ENCODE measurements at places on chromosomes 16 and 17.

- DNase-seq: no peak
Measured at GRCh38 chr17:42518046-42518754, 17.8 kb upstream of the NAGLU start.

DNA sequence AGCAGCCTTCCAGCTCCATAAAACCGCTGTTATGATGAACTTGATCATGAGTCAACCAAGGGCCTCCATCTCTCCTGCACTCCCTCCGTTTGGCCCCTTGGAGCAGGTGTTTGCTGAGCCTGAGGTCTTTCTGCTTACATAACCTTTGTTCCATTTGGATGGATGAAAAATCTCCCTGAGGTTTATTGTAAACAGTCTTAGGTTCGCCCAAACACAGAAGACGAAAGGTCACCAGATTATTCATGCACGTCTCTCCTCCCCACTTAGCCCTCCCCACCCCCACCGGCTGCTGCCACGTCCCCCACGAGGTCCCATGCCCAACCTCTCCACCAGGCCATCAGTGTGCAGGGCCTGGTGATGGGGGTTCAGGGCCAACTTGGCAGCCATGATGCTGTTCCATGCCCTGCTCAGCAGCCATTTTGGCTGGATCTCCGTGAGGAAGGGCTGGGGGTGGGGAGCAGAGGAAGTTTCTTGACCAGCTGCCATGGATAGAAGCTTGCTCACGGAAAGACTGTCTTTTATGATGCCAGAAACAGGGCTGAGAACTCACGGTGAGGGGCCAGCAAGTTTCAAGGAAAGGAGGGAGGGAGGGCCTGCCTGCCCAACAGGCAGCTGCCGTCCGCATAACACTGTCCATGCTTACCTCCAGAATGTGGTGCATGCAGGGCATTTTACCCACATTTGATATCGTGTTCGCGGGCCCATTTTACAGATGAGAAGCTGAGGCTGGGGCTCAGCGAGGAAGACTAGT lies 47.8 kb upstream of the FOXF1 start:
- DNase-seq: no peak

DNA sequence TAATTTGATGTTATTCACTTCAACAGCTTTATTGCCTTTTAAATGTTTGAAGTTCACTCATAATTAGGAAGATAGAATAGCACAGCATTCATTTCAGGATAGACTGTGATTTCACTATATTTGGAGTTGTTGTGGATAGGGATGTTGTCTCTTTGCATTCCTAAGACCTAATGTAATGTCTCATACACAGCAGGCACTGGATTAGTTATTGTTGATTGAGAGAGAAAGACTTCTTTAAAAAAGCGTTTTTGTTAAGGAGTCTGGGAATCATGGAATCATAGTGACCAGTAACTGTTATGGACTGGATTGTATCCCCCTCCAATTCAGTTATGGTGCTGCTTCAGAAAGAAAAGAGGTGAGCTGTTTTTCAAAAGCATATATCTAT lies 122.0 kb downstream of the USP22 start:
- DNase-seq: no peak

DNA sequence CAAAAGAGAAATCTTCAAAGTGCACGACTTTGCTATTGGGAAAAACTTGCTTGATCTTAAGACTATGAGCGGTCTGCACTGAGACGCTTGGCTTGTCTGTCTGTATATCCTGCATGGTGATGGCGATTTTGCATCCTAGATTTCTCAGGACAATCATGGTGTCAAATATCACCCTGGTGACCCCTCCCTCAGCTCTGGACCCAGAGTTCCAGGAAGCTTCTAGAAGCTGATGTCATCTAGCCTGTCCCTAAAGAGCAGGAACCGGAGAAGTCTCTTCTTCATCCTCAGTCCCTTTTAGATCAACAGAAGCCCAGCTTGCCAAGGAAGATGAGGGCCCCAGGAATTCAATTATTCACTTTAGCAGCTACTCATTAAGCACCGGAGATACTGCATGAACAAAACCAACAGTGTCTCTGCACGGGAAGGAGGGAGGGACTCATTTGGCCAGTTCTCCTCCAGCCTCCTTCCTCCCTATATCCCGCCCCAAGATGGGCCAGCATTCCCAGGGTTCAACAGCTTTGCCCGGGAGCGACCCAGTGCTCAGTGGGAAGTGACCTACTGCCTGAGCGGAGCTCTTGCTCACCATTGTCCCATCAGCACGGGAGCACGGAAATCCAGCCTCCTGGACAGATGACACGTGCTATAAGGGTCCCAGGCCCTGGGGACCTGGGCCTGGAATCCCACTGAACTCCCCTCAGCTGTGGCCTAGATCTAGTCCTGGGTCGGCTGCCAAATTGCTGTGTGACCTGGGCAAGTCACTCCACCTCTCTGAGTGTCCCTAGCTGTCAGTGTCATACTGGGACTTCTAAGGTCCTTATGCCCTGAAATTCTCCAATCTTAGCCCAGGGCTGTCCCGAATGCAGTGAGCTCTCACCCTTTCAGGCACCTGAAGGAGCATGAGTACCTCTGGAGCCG lies 3.8 kb downstream of the EMP2 start:
- no peak for DNase-seq

DNA sequence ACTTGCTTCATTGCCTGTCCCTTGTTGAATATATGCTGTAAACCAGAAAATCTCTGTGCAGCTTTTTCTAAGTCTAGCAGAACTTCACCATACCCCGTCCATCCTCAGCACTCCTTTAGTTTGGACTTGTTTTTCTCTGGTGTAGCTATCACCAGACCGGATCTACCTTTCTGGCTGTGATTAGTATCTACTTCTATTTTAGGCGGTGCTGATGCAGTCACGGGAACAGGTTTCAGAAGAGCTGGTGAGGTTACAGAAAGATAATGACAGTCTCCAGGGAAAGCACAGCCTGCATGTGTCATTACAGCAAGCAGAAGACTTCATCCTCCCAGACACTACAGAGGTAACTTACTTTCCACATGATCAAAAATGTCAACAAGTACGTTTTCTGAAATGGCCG lies 46.4 kb downstream of the NUP88 start:
- DNase-seq: no peak

DNA sequence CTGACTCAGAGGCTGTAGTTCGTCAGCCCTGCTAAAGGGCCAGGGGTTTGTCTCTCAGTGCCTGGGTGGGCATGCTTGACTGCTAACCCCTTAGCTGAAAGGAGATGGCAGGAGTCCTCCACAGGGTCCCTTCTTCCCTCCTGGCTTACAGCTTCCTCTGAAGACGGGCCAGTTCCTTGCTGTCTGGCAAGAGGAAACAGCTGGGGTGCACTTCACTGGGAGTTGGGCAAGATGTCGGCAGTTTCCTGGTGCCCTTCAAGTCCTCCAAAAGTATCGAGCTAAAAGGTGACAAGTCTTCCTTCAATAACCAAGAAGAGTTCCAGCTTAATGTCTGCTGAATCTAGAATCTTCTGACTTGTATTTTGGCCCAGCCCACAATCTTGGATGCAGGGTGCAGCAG lies 23.4 kb downstream of the NUP85 start:
- no peak for DNase-seq

DNA sequence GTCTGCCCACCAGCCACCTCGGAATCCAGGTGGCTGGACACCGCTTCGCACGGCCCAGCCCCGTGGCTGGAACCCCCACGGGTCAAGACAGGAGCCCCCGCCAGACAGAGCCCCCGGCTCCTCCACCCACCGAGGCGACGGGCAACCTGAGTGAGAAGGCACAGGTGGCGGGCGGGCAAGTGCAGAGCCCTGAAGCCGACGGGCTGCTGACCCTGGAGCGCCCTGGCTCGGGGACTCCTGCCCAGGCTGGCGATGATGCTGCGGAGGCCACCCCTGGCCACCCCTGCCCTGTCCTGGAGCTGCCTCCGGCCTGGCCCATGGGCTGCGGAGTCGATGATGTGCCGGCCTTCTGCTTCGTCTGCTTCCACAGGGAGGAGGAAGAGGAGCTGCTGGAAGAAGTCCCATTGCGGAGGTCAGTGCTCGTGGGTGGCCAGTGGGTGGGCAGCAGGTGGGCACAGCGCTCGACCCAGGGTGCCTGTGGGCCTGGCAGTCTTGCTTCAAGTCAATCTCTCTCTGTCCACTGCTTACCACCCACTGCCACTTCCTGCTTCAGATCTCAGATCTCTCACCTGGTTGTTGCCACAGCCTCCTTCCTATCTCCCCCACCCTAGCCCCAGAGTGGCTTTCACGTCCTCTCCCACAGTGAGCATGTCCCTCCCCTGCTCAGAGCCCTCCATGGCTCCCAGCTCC lies 33.1 kb upstream of the SBK1 start:
- no peak for DNase-seq

DNA sequence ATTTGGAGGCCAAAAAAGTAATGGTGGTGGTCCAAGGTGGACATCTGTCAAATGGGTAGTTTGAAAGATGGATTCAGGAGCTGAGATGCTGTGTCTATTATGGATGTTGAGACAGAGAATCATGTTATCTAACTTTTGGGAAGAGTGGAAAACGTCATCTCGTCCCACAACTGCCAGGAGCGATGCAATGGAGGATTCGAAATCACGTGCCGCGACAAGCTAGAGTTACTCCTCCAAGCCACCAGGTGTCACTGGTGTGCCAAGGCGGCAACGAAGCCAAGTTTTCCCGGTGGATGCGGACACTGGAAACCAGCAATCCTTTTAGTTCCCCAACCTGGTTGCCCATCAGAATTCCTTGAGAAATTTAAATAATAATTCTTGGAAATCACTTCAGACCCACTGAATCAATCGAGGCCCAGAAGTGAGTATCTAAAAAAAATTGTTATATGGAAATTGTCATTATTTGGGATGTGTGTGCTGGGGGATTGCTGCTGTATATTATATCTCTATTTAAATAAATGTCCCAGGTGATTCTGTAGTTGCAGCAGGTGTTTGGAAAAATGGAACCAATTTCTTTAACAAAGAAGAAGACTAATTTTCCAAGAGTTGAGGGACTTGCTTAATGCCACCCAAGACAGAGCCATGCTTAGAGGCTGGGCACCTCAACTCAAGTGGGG lies 206.1 kb downstream of the HAPSTR1 start:
- no peak for DNase-seq

- no peak for DNase-seq
Measured at GRCh38 chr17:50021681-50022370, 26.8 kb upstream of the DLX3 start.

DNA sequence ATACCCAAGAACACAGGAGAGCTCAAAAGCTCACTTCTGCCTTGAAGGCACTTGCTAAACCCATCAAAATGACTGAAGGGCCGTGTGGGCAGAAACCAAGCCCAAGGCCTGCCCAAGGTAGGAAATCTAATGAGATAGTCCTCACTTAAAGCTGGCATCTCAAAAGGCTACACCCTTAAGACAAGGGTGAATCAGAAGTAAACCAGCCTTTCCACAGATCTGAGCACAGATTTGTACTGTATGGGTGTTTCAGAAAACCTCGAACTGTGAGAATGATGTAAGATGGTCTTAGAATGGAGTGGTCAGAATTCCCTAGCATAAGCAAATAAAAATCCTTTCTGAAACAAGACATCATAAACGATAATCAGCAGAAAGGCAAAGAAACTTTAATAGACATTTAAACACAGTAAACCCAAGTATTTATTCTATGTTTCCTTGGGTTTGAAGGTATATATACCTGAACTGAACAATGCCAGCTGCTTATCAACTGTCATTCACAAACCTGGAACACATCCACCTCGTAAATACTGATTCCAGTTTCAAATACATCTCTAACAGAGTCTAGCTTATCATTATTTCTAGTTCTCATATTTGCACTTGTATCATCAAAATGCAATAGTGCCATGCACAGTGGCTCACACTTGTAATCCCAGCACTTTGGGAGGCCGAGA lies 37.8 kb downstream of the GLG1 start:
- DNase-seq: no peak

DNA sequence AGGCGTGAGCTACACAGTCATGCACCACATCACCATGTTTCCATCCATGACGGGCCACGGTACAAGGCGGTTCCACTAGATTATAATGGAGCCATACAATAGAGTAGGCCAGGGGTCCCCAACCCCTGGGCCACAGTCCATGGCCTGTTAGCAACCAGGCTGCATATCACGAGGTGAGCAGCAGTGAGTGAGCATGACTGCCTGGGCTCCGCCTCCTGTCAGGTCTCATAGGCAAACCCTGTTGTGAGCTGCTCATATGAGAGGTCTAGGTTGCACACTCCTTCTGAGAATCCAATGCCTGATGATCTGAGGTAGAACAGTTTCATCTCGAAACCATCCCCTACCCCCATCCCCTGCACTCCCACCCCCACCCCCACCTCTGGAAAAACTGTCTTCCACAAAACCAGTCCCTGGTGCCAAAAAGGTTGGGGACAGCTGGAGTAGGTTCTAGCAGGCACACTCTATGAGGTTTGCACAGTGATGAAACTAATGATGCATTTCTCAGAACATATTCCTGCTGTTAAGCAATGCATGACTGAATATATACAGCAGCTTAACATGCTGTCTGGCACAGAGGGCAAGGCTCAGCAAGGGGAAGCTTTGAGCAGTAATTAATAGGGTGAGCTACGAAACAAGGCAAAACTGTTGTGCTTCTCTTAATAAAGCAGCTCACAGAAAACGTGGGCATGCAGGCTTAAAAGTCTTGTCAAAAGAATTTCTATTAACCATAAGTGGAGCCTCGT lies 108.0 kb downstream of the VPS53 start:
- DNase-seq: no peak
